Kidney epithelial cell (primary cell): ENCODE measurements at places on chromosomes 4 and X.

GRCh38 chrX:151984902-151985301 is 10.4 kb upstream of the GABRE start:
- no peak for DNase-seq

- no peak for DNase-seq
These were observed 108.0 kb upstream of the PBDC1 start for GRCh38 chrX:76064825-76065224.

GRCh38 chrX:20265221-20265725 is 1.4 kb downstream of the RPS6KA3 start:
- peak; percentile 14 for DNase-seq

DNA sequence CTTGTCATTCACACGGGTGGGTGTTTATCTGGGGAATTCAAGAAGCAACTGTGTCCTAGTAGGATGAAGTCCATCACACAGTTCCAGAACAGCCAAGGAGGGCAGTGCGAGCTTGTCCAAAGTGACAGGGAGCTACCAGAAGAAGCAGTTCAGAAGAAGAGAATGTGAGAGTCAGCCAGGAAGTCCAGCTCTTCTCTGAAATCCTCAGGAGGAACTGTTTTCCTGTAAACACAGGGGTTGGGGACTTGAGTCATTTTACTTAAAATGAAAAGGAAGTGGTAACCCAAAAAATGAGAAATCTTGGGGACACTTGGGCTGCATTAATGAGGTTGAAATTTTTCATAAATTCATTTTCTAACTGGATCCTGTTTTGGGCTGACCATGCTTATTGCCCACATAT is 8.2 kb upstream of the TLR10 start:
- no peak for DNase-seq

- DNase-seq: no peak
These were observed 178.6 kb downstream of the GRXCR1 start for GRCh38 chr4:43071069-43071468.

DNA sequence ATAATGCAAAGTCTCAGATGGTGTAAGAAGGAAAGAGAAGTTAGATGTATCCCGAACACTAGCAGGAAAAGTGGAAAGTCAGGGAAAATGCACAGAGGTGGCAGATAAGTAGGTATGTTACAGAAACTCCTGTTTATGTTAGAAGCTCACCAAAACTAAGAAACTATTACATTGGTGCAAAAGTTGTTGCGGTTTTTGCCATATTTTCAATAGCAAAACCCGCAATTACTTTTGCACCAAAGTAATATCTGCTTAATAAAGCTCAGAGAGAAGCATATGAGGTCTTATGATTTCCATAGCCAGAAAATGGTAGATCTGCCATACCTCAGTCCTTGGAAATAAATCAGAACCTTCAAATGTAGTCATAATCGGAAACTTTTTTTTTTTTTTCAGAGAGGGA is 1035.6 kb downstream of the PCDH7 start:
- DNase-seq: no peak

DNA sequence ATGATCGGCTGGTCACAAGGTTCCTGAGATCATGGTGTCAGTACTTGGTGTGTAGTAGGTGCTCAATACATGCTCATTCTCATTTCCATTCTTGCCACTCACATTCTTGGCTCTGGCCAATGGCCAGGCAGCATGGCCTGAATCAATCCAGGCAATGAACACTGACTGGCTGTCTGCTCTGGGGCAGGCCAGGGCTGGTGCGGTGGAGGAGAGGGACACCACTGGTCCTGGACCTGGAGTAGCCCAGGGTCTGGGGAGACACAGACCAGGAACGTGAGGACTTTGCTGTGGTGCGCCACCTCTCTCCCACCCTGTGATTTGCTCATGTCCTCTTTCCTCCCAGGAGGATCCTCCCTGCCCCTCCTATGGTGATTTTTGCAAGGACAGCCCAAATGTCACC is 119.4 kb downstream of the PSAPL1 start:
- no peak for DNase-seq

DNA sequence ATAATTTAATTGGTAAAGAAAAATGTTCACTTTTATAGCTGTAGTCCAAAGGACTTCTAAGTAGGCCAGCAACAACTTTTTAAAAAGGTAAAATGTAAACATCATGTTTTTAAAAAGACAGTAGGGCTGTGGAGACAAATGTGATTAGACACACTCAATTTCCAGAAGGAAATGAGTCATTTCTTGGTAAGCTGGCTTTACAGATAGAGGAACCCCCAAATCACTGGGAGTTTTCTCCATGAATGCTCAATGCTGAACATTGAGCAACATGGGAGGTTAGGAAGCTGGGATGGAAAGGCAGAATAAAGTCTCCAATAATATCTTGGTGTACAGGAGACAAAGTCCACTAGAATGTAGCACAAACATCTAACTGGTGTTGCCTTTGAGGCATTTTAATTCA is 121.3 kb downstream of the NWD2 start:
- no peak for DNase-seq

DNA sequence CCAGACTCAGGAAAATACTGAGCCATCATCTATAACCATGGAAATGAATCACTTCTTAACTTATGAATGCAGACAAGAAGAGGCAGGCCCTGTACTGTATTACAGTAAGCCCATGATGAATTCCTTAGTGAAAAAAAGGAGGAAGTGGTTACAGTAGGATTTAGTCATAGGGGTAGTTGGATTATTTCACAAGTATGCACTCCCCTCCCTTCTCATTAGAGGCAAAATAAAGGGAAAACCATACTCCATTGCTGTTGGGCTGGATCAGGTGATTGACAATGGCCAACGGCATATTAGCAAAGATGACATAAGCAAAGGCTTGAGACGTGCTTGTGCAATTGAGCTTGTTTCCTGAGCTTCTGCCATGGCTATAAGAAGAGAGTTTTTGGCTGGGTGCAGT is 181.1 kb upstream of the PRPS2 start:
- peak; percentile 26 for DNase-seq

GRCh38 chr4:109046471-109047201 is 255.8 kb downstream of the COL25A1 start:
- no peak for DNase-seq

- no peak for DNase-seq
These were observed 4.6 kb downstream of the AFP start for GRCh38 chr4:73440653-73441052.

GRCh38 chr4:144903953-144904711 is 193.9 kb downstream of the ANAPC10 start:
- no peak for DNase-seq

DNA sequence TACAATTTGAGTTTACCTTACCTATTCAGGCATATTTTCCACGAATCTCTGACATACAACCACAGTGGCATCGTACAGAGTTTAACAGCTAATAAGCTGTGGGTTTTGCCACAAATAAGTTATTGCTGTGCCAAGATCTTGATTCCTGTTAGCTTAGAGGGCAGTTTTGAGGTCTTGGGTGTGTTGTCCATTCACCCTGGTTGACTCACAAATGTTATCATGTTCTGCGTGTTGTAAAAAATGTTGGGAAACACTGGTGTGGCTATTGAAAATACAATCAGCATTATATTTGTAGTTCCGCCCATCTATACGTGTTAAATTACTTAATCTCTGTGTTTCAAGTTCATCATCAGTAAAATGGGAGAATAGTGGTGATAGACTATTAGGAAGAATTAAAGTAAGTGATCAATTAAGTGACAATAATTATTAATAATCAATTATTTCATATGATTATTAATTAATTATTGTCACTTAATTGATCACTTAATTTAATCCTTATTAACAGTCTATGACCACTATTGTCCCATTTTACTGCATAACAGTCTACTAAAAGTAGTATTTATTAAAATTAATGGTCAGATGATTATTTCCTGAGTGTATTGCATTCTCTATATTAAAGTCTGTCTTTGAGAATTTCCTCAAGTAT is 96.3 kb downstream of the TMA16 start:
- no peak for DNase-seq

GRCh38 chrX:21855937-21856415 is at the start of gene YY2:
Gene YY2 (plus strand): TSS chrX:21855987. CDS start chrX:21856485, 498 bp downstream.
- no peak for DNase-seq

- no peak for DNase-seq
These were observed 23.4 kb upstream of the CFAP299 start for GRCh38 chr4:80312124-80312523.

DNA sequence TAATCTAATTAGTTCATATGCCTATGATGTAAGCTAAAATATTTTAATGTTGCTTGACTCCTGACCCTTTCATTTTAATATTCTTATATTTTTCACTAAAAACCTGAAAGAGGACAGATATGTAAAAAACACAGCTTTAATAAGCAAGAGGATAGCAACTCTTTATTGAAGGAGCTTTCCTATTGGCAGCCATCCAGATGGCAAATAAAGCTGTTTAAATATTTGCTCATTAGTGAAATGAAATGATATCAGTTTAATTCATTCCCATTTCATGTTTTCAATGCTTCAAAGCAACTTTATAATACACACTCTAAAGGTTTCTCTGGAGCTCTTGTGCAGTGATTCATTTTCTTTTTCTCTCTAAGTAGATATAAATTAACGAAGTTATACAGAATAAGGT is 473.4 kb downstream of the PCDH7 start:
- DNase-seq: no peak

DNA sequence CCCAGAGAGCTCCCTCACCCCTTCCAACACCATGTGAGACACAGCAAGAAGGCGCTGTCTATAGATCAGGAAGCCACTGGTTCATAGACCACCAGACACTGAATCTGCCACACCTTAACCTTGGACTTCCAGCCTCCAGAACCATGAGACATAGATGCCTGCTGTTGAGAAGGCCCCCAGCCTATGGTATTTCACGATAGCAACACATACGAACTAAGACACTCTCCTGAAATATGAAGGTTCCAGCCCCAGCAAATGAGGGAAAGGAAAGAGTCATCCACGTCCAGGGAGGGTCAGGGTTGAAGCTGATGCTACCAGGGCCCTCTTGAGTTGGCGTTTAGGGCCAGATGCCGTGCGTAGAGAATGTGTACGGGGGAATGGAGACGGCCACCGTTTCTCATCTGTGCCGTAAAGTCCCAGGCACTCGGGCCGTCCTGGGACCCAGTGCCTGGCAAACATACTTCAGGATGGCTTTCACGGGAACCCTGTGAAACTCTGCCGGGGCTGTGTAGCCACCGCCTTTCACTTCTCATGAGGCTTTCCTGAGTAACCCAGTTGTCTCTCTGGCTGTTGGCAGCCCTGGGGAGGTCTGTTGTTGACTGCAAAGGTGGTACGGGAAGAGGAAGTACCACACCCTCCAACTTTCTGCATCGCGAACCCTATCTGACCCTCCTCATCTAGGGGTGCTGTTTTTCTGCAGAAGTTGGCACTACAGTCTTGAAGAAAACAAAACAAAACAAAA is 17.7 kb upstream of the P2RY8 start:
- no peak for DNase-seq

- DNase-seq: no peak
These were observed 47.0 kb downstream of the TASL start for GRCh38 chrX:30530606-30531005.

DNA sequence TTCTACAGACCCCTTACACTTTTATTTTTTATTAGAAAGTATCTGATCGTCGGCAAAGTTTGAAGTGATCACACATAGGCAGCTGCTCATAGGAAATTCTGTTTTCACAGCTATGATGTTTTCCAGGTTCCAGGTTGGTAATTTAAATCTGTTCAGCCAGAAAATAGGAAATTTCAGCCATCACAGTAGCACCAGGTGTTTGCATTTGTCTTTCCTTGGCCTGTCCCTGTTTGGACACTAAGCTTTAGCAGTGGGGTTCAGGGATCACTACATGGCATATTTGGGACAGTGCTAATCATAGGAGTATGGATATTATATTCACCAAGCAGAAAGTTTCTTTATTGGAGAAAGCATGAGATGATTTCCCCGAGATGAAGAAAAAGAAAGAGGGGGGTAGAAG is 92.9 kb downstream of the ANK2 start:
- no peak for DNase-seq

GRCh38 chr4:138487670-138488069 is 245.5 kb upstream of the SLC7A11 start:
- DNase-seq: no peak

- no peak for DNase-seq
These were observed 10.9 kb downstream of the GAB3 start for GRCh38 chrX:154739952-154740465.

GRCh38 chrX:19739683-19740082 is 147.7 kb downstream of the SH3KBP1 start:
- DNase-seq: no peak

GRCh38 chr4:91851456-91851855 is 452.3 kb upstream of the GRID2 start:
- no peak for DNase-seq

GRCh38 chrX:12814420-12814819 is 23.2 kb downstream of the PRPS2 start:
- no peak for DNase-seq

GRCh38 chr4:101885574-101885973 is 95.0 kb downstream of the BANK1 start:
- DNase-seq: no peak

DNA sequence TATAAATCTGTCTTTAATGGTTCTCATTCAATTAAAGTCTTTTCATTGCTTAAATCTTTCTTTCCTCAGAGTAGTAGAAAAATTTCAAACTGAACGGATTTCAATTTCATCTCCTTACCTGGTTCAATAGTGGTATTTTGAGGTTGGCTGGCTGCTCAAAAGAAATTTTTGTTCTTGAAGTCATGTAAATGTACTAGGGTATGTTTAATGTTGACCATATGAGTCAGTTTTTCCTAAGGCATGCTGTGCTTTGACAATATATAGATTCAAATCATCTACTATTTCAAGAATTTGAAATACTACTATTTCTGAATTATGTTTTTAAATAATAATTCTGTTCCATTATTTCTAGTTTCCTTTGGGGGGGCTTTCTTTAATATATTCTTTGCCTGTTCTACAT is 105.5 kb downstream of the PACRGL start:
- DNase-seq: no peak
